Naive thymus-derived CD4-positive, alpha-beta T cell (primary cell): ENCODE measurements at places on chromosomes 2 and 18. TPM values are rescaled to one million over a fixed set of nuclear protein-coding genes. Genes with fewer than 3 reads are reported as not detected.

Gene LYPD1
- not detected for polyA plus RNA-seq

Gene NEB
- polyA plus RNA-seq: 0.26 TPM

Gene ACTR2
- polyA plus RNA-seq: 237 TPM

Gene SLC9A4
- not detected for polyA plus RNA-seq
